ENCODE measurements at places on chromosomes 4 and X.

DNA sequence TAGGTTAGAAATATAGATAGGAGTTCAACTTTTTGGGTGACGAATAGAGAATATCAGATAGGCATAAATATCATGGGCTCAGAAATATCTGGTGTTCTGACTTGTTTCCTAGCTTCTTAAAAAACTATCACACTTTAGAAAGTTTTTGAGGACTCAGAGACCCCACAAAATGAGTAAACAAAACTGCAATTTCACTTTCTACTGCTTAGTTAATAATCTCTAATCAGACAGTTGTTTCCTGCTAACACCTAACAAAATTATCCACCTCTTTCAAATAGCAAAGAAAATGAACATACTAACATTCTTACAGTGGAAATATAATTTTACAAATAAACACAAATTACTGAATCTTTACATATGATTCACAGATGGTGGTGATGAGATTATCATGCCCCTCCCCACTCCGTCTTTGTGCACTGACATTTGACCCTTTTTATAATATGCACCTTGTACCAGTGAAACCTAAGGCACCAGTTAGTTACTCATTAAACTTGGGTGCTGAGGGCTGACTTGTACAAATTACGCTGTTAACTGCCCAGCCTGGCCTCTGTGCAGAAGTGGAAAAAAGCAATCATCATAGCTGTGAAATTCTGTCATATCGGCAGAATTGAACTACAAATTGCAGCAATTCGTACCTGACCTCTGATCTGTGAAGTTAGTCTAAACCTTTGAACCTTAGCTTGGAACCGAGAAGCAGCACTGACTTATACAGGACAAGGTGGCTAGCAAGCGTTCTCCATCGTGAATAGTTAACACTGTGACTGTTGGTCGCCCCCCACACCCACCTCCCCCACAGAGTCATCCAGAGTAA is 138.7 kb downstream of the CHRNA9 start:
- H3K27me3 ChIP-seq: no peaks in the 10 kb centered on the region
- peaks cover 9% of the 10 kb centered on the region for H3K4me1 ChIP-seq
- no peak overlapping the region for H3K4me3 ChIP-seq

DNA sequence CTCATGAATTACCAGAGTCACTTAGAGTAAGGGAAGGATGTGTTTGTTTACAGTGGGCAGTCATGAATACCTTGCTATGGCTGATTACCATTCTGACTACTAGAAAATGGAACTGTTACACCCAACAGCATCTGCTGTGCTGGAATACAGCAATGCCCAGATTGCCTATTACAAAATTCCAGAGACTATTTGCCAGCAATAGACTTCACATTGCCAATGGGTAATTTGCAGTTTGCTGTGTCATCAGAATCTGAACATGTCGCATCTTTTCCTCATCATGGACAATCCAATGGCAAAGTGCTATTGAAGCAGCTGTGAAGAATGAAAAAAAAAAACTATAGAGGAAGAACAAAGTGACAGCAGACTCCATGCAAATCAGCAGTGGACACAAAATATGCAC is 356.6 kb downstream of the CXXC4 start:
- H3K36me3 ChIP-seq: no peaks in the 10 kb centered on the region
- no peak overlapping the region for H3K27ac ChIP-seq
- no peaks in the 10 kb centered on the region for H3K27me3 ChIP-seq
- no peaks in the 10 kb centered on the region for H3K4me1 ChIP-seq
- DNase-seq: no peak
- no peak overlapping the region for H3K4me3 ChIP-seq

- H3K36me3 ChIP-seq: no peaks in the 10 kb centered on the region
- DNase-seq: no peak
- peaks cover 13% of the 10 kb centered on the region for H3K4me1 ChIP-seq
- H3K27ac ChIP-seq: no peak overlapping the region
These were observed 380.4 kb downstream of the RAPGEF2 start for GRCh38 chr4:159483110-159483781.

DNA sequence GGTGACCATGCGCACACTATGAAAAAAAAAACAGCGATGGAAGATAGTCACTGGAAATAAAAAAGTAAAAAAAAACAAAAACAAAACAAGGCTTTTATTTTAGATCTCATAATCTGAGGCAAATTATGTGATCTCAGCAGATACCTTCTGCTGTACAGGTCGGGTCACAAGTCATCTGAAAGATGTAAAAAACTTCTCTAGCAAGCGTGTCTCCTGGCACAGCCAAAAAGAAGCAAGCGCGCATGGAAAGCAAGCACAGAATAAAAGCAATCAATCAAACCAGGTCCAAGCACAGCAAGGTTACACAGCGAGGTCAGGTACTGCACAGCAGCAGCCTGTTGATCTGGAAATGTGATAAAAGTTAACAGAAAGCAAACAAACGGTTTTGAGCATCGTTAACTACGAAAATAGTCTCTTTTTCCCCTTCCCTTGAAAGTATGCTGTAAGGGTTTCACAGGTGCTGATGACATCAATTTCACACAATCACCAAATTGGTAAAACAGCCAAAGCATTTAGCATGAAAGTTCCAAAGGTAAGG is 79.3 kb upstream of the MTNR1A start:
- H3K4me1 ChIP-seq: peaks cover 19% of the 10 kb centered on the region
- peak overlapping the region; percentile 21 for H3K27ac ChIP-seq
- no peak overlapping the region for H3K4me3 ChIP-seq
- H3K36me3 ChIP-seq: peaks cover 23% of the 10 kb centered on the region

GRCh38 chr4:107757283-107757682 is 37.2 kb upstream of the PAPSS1 start:
- no peaks in the 10 kb centered on the region for H3K27me3 ChIP-seq
- no peaks in the 10 kb centered on the region for H3K36me3 ChIP-seq
- H3K4me3 ChIP-seq: no peak overlapping the region
- H3K4me1 ChIP-seq: no peaks in the 10 kb centered on the region

DNA sequence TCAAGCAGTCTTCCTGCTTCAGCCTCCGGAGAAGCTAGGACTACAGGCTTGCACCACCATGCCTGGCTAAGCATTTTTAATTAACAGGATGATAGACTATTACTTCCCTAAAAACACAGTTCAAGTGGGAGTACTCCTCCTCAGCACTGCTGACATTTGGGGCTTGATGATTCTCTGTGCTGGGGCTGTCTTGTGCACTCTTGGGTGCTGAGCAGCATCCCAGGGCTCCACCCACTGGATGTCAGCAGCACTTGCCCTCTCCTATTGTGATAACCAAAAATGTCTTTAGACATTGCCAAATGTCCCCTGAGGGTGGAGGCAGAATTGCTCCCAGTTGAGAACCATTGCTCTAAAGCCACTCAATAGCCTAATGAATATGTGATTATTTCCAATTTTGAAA is 60.4 kb downstream of the CLCN4 start:
- H3K27me3 ChIP-seq: no peaks in the 10 kb centered on the region
- H3K36me3 ChIP-seq: no peaks in the 10 kb centered on the region
- peak; percentile 3 for DNase-seq
- no peak overlapping the region for H3K27ac ChIP-seq

GRCh38 chr4:52552778-52553177 is 106.3 kb downstream of the USP46 start:
- H3K27me3 ChIP-seq: no peaks in the 10 kb centered on the region
- no peak overlapping the region for H3K27ac ChIP-seq
- no peaks in the 10 kb centered on the region for H3K36me3 ChIP-seq
- H3K4me1 ChIP-seq: peaks cover 30% of the 10 kb centered on the region
- no peak for DNase-seq
